AG10803 (cell line): ENCODE measurements at places on chromosomes 7 and 10.

- no peak for DNase-seq
Observed at GRCh38 chr7:121192834-121193233, 136.0 kb upstream of the WNT16 start.

DNA sequence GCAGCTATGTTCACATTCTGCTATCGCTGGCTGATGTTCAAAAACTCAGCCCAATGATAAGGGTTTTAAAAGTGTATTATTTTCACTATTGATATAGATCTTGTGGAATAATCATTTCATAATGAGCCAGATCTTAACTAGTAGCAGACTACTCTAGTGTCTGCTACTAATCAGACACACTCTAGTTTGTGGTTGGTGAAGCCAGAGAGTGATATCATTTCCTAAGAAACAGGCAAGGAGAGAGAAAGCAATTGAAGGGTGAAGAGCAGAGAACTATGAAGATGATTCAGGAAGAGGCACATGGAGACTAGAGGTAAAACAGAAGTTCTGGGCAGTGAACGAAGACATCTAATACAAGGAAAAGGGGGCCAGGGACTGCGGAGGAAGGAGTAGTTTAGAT, 58.2 kb upstream of the BET1 start:
- peak; percentile 70 for DNase-seq

- no peak for DNase-seq
Observed at GRCh38 chr7:41879403-41879802, 176.5 kb upstream of the INHBA start.

DNA sequence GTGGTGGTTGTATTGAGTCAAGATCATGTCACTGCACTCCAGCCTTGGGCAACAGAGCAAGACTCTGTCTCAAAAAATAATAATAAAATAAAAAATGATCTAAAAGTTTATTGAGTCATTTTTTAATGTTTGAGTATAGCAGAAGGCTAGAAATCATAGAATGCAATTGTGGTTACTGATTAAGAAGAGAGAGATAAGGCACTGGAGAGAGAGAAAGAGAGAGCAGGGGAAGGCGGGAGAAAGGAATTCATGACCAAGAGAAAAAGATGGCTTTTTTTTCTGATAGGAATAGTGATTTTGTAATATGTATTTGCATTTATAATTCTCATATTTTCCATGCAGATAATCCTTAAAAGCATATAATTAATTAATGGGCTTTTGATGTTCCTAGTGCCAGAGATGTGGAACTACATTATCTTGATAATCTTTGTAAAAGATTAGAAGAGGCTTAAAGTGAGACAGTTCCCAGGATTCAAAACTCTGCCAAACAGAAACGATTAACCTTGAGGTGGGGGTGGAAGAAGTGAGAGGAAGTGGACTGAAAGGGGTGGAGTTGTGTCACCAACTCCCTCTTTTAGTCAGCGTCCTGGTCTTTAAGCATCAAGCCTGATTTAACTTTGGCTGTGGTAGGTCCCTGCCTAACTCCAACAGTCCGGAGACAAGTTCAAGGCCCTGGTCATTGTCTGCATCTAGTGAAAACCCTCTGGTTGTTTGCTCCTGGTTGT, 76.2 kb downstream of the CHN2 start:
- no peak for DNase-seq

DNA sequence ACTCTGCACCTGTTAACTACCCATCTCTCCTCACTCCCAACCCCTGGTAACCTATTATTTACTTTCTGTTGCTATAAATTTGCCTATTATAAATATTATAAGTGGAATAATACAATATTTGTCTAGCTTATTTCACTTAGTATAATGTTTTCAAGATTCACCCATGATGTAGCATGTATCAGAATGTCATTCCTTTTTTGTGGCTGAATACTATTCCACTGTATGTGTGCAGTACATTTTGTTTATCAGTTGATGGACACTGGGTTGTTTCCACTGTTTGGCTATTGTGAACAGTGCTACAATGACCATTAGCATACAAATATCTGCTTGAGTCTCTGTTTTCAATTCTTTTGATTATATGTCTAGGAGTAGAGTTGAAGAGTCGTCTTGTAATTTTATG, 92.8 kb upstream of the KAT6B start:
- no peak for DNase-seq

DNA sequence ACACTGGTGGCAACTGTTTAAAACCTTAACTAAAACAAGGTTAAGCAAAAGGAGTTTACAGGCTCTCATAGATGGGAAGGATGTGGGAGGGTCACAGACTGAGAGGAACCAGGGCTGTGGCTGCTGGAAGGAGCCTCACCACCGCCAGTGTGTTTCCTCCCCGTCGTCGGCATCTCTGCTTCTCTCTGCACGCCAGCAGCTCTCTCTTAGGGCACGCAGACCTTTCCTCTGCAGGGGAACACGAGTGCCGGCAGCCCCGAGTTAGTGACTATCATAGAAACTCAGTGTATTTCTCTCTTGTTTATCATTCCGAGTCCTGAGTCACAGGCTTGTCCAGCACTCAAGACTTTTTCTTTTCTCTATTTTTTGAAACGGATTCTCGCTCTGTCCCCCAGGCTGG, 8.1 kb upstream of the SH2D4B start:
- DNase-seq = no peak

DNA sequence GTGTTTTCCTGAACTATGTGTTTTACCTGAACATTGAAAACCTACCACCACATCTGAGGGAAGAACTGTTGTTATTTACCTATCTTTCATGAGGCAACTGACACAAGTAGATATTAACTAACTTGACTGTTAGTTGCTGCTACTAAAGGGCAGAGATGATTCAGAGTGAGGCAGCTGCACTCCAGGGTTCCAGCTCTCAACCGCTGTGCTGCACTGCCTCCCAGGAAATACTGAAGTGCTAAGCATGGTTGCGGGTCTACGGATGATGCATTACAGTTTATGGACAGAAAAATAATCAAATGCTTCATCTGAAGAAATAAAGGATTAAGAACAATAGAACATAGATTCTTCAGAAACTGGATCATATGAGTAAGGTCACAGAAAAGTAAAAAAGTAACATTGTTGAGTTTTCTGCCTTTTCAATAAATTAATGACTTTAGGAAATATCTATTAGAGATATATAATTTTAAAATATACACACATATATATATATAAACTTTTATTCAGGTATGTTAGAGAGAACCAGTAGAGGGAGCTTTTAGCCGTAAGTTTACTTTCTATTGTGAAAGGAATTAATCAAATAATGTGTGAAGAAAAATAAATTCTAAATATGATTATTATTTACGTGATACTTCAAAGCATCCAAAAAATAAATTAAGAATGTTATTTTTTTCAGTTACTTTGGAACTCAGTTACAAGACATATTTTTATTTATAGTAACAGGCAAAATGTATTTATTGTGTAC, 620.0 kb downstream of the CNTNAP2 start:
- DNase-seq = peak; percentile 3

DNA sequence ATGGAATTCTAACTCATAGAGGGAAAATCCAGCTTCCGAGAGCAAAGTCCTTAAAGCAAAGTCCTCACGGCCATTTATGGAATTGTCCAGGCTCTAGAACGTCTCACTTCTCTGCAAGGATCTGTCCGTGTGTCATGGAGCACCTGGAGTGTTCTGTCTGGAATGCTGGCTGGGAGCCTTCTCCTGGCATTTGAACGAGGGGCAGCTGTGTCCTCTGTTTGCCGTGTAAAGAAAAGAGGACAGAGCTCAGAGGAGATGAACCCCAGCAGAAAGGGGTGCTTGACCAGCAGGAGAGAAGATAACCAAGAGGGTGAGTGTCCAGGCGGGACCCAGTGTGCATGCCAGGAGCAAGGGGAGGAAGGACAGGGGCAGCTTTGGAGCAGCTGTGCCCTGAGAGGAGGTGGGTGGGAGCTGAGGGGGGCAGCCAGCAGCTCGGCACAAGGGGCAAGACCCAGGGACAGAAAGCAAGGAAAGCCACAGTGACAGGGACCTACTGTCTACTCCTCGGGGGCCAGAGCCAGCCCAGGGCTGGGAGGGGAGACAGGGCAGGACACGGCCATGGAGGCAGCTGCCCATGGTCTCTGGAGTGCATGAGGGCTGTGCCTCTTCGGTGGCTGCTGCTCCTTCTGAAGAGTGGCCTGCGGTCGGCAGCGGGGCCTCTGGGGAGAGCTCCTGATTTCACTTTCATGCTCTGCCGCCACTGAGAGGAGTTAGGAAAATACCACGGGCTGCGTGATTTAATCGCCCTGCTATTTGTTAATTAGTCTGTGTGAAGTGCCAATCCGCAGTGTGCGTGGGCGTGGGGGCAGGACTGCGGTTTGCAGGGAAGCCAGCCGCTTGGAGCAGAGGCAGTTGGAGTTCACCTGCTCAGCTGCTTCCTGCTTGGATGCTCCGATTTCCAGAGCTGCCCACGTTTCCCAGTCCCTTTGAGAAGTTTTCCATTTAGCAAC, 149.3 kb upstream of the SHH start:
- DNase-seq = no peak

GRCh38 chr7:47537716-47538675, 43.9 kb downstream of the TNS3 start:
- no peak for DNase-seq

DNA sequence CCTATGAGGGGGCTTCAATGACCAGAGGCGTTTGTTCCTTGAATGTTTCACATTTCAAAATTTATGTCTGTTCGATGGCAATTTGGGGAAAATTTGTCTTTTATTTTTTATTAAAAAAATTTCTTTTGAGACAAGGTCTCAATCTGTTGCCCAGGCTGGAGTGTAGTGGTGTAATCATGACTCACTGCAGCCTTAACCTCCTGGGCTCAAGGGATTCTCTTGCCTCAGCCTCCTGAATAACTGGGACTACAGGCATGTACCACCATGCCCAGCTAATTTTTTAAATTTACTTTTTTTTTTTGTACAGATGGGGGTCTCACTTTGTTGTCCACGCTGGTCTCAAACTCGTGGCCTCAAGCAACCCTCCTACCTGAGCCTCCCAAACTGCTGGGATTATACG, 39.7 kb downstream of the OTUD1 start:
- DNase-seq = no peak

GRCh38 chr10:52818019-52818418, 45.4 kb upstream of the MBL2 start:
- peak; percentile 19 for DNase-seq

- no peak for DNase-seq
Observed at GRCh38 chr7:44377134-44377463, 51.7 kb upstream of the CAMK2B start.

- no peak for DNase-seq
Observed at GRCh38 chr10:22722626-22723169, 8.3 kb upstream of the PIP4K2A start.

DNA sequence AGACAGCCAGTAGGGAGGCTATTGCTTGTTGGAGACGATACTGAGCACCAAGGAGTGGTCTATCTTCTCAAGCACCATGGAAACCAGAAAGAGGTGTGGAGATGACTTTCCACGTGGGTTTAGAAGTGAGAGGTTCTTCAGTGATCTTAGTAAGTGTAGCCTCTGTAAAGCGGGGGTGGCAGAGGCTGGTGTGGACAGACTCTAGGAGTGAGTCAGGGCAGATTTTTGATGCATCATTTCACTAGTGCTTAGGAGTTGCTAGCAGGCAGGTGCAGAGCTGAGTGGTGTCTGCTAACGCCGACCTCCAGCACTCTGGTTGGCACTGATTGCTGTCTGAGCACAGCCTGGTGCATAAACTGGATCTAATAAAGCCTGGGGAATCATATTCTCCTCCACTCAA, 78.4 kb upstream of the ADO start:
- DNase-seq = no peak
